ENCODE measurements at places on chromosomes 5 and 9.

DNA sequence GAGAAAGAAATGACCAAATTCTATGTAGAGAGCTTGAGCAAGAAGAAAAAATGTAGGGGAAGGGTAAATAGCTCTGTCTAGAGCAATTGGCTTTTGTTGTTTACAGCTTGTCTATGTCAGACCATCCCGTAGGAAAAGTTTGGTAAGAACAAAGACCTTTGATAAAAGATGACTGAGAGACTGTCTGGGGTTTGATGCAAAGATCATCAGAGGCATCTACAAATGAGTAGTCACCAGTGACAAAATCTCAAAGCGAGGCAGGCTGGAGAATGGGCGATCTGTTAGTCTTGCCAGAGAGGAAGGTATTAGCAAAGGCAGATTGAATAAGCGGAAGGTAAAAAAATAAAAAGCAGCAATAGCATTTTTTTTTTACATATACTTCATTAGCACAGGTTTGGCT, 125.0 kb upstream of the RASGRF2 start:
- DNase-seq = no peak

DNA sequence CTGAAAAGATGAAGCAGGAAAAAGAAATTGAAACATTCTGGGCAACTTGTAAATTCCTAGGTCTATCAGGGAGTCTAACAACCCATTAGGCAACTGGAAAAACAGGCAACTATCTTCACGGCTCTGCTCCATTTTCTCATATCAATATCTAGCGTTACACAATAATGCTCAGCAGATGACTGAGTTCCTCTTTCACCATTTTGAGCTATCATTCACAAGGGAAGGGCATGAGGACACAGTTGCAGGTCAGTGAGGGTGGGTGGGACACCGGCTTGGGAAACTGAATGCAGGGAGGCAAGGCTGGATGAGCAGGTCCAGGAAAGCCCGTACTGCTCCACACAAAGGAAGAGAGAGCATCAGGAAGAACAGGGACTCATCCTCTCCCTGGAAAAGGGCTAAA, 67.0 kb downstream of the FRMD3 start:
- no peak for DNase-seq

GRCh38 chr9:122005597-122005996, 87.5 kb downstream of the TTLL11 start:
- DNase-seq = no peak

- no peak for DNase-seq
These were observed 59.9 kb downstream of the NPR3 start for GRCh38 chr5:32771037-32771436.

DNA sequence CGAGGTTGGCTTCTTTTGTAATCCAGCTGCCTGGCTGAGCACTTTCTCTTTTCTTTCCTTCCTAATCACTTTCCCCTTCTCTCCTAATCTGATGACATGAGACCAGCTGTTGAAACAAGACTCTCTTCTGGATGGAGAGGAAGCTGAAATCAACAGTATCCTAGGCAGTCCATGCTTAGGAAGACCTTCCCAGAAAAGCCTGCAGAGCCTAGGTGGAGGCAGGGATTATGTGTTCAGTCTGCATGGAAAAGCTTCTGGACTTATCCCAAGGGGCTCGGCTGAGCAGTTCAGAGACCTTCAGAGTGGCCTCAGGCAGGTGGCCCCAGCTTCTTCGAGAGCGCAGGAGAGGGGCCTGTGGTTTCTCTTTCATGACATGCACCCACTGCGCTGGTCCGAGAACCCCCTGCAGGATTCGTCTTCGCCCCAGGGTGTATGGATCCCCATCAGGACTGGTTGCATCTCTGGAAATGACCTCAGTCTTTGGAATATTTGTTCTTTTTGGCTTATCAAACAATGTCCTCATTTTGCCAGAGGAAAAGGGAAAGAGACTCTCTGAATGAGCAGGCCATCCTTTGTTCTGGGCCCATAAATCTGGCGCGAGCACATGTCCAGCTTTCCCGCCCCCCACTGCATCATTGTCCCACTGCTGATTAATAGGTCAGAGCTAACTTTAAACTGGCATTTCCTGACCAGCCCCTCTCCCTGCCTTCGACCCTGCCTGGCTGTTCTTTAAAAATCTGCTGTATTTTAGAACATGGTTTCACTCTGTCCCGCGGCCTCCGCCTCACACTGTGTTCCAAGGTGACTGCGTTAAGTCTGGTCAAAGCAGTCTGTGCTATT, 177.9 kb upstream of the KLF4 start:
- DNase-seq = no peak

DNA sequence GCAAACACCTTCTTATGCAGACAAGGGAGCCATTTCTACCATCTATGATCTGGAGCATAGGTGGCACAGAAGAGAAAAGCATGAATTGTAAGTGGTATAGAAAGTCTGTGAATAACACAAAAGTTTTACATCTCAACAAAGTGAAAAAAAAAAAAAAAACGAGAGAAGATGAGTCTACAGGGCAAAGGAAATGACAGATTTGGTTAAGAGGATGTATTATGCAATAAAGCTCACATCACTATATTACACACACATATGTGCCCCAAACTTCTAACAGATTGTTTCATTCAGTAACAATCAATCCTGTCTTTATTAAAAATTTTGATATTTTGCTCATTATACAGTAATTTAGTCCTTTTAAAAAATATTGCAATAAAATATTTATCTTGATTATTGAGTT, 49.8 kb downstream of the CERT1 start:
- DNase-seq = peak; percentile 40

GRCh38 chr5:125014202-125014601, 267.8 kb upstream of the ZNF608 start:
- DNase-seq = no peak

- DNase-seq = no peak
These were observed 569 bp downstream of the HINT2 start for GRCh38 chr9:35814106-35814840.

GRCh38 chr5:21219251-21219650, 1231.3 kb upstream of the CDH18 start:
- no peak for DNase-seq

GRCh38 chr9:123312306-123312877, 43.6 kb upstream of the CRB2 start:
- DNase-seq = no peak

GRCh38 chr5:135318037-135318436, 81.0 kb downstream of the MACROH2A1 start:
- no peak for DNase-seq

Data from T-helper 1 cell (primary cell).